ENCODE measurements at places on chromosomes 6 and 20.

- no peak for DNase-seq
These were observed 83.5 kb downstream of the WASF1 start for GRCh38 chr6:110095935-110096334.

GRCh38 chr20:46558511-46558959, 8.1 kb upstream of the OCSTAMP start:
- DNase-seq = no peak

GRCh38 chr6:89050155-89050554, 30.4 kb upstream of the PNRC1 start:
- no peak for DNase-seq

DNA sequence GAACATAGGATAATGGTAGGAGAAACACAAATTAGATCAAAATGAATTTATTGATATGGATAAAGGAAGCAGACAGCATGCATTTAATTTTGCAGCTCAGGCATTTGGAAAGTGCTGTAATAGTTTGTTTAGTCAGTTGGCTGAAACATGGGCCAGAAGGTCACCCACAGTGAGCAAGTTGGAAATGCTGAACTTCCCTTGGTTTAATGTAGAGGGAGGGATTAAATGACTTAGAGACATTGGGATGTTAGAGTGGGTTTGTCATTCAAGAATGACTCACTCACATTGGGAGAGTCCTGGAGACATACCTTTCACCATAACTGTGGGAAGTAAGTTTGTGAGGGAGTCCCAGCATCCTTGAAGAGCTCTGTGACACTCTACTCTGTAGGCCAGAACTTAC, 231.5 kb upstream of the PLCB4 start:
- DNase-seq = no peak

DNA sequence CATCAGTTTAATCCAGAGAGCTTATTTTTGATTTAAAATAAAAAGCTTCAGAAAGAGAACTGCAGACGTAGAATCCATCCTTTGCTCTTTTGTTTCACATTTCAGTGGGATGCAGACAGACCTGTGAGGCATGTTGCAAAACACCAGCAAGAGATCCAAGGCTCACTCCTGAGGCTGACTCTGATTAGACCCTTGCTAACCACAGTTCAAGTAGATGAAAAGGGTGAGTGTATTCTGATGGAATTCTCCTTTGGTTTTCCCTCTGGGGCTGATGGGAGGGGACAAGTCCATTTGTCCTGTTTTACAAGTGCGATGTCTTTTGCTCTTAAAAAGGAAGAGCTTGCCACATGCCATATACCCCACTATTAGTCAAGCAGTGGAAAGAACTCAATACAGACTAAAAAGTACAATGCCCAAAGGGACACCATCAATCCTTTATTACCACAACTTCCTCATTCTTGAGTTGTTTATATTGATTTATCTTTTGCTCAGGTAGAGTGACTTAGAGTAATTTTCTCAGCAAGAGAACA, 772.7 kb downstream of the MAFB start:
- DNase-seq = no peak

GRCh38 chr20:13355941-13356486, 134.9 kb downstream of the ISM1 start:
- DNase-seq = no peak

DNA sequence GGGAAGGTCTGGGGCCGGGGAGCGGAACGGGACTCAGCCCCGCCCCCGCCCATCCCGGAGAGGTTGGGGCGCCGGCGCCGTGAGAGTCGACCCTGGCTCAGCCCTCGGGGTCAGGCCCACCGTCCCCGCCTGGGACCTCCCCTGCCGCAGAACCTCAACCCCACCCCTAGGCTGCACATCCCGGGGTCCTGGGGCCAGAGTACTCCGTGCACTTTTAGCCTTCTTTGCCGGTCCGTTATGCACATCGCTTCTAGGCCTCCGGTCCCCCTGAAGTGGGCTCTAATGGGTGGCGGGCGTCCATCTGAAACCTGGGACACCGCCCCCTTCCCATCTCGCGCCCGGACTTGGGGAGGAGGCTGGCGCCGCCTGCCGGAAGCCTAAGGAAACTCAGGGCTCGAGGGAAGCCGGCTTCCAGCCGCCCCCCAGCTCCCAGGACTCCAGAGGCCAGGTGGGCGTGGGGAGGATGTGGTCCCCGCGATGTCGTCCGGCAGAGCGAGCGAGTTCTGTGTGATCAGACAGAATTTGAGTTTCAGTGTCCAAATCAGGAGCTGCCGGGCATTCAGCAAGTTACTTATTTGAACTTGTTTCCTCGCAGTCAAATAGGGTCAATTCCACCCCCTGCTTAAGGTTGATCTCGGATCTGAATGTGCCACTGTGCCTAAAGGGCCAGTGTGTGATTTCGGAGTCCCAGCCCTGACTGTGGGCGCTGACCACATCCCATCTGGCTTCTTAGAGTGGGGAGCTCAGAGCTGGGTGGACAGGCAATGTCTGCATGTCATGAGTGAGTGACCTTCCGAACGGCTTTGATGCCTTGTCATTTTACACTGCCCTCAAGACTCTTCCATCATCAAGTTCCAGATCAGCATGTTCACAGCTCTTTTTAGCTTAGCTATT, 47.6 kb downstream of the CPXM1 start:
- DNase-seq = no peak

DNA sequence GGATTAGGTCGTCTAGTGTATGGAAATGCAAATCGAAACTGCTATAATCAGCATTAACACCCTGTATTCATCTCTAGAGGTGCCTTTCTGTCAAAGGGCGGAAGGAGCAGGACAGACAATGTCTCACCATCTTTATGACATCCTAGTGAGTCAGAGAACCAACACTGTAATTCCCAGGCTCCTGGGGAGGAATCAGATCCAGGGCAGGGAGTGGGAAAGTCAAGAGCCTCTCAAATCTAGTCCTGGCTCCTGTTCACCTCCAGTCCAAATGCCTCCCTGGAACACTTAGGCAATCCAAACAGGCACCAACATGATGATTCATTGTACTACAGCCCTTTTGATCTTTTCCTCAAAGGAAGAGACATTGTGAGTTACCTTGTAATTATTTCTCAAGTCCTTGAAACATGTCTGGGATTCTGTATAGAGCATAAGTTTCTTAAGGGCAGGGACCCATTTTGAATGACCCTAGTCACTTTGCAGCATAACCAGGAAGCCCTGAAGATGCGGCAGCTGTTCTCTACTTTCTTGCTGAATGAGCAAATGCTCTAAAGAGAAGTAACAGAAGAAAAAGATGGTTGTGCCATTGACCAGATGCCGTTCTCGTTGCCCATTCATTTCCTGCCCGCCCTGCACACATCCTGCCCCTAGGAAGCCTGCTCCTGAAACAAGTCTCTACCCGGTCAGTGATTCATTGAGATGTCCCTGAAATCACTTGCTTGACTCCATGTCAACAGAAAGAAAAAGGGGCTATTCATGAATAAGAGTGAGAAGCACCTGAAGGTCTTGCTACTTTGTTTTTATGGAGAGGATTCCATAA, 112.8 kb upstream of the JARID2 start:
- no peak for DNase-seq

DNA sequence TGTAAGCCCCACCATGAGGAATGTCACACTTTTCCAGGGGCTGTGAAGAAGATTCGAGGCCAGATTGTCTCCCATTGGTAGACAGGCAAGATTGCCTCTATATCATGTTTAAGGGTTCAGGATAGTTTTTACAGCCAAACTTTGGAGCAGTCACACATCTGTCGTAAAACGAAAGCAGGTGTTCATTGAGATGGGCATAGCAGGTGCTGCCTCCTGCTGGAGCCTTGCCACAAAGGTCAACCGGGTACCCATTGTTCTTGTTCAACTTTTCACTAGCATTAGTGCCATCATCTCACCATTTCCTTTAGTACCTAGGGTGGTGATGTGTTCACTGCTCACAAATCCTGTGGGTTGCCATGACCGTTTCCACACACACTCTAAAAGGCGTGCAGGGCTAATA, 198.3 kb downstream of the HTR1B start:
- DNase-seq = no peak

DNA sequence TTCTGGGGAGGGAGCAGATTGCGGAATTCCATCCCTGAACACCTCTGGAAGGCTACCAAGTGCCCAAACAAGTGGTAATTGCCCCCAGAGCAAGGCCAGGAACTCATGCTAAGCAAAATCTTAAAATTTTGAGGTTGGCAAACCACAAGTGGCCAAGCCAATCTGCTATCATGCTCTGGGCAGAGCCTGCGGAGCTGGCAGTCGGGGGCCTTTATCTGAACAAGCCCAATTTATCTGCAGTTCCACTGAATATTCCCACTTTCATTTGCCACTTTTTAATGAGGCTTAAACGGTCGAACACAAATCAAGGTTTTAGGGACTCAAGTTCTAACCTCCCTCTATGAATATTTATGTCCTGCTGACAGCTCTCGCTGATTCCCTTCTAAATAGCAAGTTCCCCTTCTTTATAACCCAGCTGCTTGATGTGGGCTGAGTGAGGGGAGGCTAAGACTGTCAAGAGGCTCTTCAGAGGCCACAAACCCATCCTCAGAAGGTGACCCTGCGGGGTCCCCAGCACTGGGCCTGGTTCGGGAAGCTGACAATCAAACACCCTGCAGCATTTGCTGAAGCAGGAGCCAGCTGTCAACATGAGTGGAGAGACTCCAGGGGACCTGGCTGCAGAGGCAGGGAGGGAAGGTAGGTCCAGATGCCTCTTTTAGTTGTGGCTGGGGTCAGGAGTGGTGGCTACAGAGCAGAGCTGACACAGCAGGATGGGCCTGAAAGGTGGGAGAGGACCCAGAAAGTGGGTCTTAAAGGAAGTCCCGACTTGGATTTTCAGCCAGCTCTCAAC, 11.9 kb downstream of the CCDC167 start:
- DNase-seq = no peak

- no peak for DNase-seq
These were observed 872 bp upstream of the RIMS4 start for GRCh38 chr20:44811150-44811685.

DNA sequence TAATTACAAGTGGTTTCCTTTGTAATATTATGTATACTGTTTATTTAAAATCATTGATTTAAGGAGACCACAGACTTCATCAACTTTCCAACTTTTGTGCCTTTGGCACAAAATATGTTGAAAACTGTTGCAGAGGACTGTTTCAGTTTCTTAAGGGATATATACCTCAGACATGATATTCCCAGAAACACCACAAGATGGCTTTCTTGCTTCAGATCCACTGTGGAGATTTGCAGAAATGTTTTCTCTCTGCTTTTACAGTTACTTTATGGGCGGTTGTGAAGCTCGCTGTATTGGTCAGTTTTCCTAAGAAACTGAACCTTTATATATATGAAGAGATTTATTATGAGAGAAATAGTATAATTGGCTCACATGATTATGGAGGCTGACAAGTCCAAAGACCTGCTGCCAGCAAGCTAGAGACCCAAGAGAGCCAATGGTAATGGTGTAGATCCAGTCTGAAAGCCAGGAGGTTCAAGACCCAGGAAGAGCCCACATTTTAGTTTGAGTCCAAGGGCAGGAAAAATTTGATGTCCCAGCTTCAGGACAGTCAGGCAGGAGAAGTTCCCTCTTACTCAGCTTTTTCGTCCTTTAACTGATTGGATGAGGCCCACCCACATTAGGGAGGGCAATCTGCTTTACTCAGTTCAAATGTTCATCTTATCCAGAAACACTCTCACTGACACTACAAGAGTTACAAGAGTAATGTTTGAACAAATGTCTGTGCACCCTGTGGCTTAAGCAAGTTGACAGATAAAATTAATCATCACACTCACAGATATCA, 12.8 kb downstream of the ME1 start:
- no peak for DNase-seq

DNA sequence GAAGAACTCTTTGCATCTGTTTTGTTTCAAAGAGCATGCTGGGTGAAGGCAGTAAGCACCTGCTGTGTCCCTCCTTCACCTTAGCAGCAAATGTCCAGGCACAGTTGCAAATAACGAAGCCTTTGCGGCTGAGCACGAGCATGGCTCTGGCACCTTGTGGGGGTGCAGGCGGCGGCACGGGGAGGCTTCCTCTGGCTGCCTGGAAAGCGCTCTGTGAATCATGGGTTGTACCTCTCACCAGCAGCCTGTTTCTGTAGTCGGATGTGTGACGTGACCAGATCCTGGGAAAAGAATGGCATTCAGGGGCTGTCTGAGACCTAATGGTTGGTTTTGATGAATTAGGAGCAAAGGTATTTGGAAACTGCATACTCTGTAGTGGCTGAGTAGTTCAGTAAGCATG, 144.8 kb downstream of the DTNBP1 start:
- no peak for DNase-seq

GRCh38 chr6:2748183-2748582, 2.5 kb downstream of the MYLK4 start:
- DNase-seq = no peak

DNA sequence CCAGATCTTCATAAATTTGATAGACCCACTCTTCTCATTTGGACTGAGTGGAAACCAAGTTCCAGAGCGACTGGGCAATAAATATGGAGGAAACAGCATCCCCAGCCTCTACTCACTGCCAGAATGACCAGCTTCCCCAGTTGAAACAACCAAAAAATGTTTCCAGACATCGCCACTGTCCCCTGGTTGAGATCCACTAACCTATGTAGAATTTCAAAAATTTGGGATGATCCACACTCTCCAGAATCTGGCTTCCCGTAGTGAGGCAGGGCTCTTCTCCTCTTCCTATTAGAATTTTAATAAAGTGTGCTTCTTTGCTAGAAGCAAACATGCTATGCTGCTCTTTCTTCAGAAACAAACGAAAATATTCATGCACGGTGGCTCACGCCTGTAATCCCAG, 287.0 kb upstream of the SUPT3H start:
- DNase-seq = no peak

GRCh38 chr20:24460712-24461111, 8.7 kb upstream of the SYNDIG1 start:
- no peak for DNase-seq

DNA sequence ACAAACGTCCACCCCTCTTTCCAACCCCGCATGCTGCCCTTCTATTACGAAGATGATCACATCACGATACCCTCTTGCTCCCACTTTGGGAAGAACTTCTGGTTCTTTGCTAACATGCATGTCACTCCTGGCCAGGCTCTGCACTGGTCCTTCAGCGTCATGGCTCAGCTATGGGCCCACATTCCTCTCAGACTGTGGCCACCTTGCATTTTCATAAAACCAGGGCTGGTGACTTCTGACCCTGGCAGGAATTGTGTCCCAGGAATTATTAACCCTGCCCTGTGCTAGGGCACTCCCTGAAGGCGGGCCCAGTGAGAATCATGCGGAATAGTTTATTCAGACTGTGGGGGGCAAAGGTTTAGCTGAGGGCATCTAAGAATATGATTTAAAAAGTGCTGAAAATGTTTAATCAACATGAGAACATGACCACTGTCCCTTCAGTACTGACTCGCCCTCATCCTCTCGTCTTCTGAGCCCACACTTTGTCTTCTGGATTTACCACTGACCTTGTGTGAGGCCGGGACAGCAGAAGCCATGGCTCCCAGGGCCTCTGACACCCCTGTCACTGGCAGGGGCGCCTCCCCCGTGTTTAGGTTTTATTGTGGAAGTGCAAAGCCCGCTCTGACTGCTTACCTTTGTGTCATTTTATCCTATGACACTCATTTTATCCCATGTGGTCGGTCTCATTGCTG, 38.1 kb upstream of the THBS2 start:
- no peak for DNase-seq

GRCh38 chr6:63609231-63609630, 26.4 kb upstream of the PHF3 start:
- no peak for DNase-seq

GRCh38 chr20:20277894-20278335, 90.0 kb upstream of the INSM1 start:
- DNase-seq = no peak
